Naive B cell (primary cell): ENCODE measurements at places on chromosomes 1 and 21.

DNA sequence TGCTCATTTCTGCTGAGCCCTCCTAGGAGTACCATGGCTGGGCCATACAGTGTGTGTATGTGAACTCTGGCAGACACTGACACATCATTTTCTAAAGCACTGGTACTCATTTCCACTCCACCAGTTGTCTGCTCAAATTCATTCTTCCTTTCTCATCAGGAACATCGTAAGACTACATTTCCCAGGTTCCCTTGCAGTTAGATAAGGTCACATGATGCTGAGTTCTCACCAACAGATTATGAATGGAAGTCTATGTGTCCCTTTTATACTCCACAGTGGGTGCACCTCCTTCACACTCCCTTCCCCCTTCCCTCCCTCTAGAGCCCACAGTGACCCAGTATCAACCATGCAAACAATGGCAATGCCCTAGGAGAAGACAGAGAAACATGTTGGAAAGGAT lies 38.3 kb upstream of the PAX7 start:
- DNase-seq = no peak

DNA sequence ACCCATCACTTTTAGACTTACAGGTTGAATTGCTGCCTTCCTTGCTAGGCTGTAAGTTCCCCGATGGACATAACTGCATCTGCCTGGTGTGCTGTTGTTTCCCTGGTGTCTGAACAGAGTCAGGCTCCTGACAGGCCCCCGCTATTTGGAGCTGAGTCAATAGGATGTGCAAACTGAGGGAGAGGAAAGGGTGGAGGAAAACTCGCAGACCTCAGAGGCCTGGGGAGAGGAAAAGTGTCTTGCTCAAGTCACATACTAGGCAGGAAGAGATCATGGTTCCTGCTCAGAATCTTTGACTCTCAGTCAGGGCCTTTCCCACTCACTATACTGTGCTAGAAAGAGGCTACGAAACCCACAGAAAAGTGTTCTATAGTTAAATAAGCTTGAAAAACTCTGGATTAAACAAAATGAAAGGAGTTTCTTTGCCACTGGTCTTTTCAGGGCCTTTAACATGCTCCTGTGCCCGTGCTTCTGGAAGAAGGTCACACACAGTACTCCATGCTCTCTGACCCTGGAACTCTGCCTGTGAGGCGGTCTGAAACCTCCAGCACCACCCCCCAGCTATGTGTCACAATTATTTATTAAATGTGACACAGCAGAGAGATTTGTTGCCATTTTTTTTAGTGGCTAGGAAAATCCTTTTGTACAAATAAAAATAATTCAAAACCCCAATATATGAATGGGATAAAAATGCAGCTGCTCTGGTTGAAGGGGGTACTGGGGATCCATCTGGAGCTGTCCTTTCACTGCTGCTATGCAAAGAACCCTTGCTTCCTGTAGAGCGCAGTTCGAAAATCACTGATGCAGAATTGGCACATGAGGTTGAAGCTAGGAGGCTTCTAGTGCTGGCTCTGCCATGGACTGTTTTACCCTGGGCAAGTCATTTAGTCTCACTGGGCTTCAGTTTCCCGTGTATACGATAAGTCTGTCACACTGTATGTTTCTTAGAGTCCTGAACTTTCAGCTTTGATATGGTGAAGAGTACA lies 20.1 kb upstream of the CDCP2 start:
- DNase-seq = no peak

DNA sequence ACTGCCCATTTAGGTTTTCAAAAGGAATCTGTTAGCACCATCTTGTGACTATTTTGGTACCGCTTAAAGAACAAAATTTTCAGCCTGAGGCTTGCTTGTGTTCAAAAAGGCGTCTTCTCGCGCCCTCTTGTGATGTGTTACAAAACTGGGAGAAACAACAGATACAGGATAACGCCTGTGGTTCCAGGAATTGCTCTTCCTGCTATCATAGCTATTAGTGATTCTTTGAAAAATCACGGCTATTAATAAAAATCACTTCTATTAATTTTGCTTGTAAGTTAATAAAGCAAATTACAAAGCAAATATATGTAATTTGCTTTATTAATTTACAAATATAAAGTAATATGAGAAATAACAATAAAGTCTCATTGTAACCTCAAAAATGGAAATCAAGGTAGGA lies 82.2 kb upstream of the ABCD3 start:
- no peak for DNase-seq

DNA sequence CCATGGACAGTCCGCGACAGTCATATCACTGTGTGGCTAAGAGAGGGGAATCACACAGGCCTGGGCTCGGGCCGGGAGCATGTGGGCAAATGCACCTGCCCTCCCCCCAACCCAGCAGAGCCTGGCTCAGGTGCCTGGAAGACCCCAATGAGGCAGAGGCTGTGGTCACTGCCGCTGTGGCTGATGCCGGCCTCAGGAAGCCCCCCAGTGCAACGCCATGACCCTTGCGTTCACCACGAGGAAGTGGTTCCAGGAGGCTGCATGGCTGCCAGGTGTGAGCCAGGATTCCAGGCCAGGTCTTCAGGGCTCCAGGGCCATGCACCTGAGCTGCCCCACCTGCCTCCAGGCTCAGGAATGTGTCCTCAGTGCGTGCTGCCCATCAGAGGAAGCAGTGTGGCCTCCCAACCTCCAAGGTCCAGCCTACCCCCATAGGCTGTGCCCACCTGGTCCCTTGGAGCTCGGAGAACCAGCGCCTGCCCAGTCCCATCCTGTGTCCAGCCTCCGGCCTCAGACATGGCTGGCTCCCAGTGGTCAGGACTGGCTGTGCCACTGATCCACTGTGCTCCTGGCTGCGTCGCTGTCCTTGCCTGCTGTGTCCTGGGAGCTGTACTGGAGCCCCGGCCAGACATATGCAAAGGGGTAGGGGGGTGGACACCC lies 8.0 kb downstream of the ARHGEF16 start:
- DNase-seq = no peak

GRCh38 chr1:101236516-101237228 lies at the start of gene S1PR1:
S1PR1 (plus strand) TSS chr1:101237019; CDS start chr1:101238985, 1,966 bp downstream.
- DNase-seq = peak; percentile 69

- DNase-seq = peak; percentile 77
These were observed at the start of gene IFNLR1 for GRCh38 chr1:24186993-24187790. IFNLR1 (minus strand) TSS chr1:24187289; CDS start chr1:24187248, 41 bp downstream.

DNA sequence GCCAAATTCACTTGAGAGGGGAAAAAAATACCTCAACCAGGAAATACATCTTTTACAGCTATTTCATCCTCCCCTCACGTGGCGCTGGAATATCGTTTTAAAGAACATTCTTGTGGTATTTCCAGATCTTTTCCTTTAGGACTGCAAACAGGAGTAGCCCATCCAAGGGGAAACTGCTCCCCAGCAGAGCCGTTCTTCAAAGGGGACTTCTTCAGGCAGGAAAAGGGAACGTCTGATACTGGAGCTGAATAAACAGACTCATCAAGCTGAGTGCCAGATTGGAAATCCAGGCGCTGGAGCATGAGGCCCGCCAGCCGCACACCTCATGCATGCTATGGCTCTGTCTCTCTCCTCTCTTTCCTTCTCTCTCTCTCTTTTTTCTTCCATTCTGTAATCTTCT lies 34.0 kb upstream of the PROX1 start:
- DNase-seq = no peak

GRCh38 chr1:57258557-57259325 lies 165.1 kb downstream of the DAB1 start:
- no peak for DNase-seq
